ENCODE measurements at places on chromosomes 11 and 22.

DNA sequence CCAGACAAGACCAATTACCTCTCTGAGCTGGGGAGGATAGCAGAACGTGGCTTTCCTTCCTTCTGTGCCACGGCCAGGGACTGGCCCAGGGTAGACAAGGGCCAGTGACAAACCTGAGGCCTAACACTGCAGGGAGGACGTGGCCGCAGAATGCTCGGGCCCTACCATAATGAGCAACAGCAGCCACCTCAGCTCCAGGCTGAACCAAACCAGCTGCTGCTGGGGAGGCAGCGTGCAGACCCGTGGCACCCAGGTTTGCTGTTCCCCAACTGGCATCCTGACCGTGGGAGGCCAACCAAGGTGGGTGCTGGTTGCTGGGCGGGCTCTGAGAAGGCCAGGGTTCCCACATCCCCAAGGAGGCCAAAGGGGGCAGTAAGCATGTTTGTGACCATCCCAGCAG is 83.0 kb downstream of the MORC2 start:
- no peak for DNase-seq

GRCh38 chr11:68954836-68955606 is 25.8 kb downstream of the MRGPRD start:
- no peak for DNase-seq

DNA sequence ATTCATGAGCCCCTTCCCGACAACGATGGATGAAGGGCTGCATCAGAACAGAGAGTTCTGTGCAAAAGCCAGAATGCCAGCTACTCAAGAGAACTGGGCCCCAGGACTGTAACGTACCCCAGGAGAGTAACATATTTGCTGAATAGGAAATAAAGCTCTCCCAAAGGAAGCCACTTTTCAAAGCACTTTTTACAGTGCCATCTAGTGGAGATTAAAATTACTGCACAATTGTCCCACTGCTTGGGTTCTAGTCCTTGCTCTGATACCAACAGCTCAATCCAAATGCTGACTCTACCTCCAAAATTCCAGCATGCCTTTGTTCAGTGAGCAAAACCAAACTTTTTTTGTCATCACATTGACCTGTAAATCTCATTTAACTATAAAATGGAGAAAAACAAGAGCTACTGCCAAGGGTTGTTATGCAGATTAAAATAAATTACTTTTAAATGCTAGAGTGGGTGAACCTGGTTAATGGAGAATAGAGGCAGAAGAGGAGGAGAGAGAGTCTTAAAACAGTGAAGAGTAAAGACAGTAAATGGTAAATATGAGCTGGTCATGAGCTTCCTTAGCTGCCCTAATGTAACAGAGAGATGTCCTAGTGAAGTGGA is 87.6 kb upstream of the FSHB start:
- no peak for DNase-seq

DNA sequence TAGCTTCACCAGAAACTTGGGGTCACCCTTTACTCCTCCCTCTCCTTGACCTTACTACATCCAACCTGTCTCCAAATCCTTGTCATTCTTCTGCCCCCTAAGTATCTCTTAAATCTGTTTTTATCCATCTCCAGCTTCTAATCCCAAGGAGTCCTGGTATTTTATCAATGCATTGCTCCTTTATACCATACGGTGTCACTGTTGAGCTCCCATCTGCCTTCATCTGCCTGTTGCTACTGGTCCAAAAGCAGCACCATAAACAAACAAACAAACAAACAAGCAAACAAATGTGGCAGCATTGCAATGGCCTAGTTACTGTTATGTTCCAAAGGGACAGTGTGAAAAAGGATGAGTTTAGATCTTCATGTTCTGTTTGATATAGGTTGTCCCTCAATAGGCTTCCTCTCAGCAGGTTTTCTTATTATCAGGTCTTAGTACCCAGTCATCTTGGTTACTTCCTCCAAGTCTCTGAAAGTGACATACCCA is 34.2 kb downstream of the DNHD1 start:
- no peak for DNase-seq

DNA sequence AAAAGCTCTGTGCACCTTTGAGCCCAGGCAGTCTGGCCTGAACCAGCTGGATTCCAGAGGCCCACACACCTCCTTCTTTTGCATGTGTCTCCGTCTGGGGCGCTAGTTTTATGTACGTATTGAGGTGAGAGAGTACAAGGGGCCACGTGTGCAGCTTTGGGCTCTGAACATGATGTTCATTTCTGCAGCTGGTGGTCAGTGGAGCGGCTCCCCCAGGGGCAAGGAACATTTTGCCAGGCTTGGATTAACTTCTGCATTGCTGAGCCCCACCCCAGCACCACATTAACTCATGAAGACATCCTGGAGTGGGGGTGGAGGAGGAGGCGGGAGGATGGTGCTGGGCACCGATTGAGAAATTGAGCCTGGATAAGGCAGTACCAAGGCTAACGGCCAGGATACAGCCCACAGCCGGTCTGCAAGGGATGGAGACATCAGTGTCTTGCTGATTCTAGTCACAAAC is 13.8 kb downstream of the USP2 start:
- no peak for DNase-seq

- DNase-seq = peak; percentile 72
Observed at GRCh38 chr22:43060183-43060582, 29.0 kb downstream of the TTLL1 start.

DNA sequence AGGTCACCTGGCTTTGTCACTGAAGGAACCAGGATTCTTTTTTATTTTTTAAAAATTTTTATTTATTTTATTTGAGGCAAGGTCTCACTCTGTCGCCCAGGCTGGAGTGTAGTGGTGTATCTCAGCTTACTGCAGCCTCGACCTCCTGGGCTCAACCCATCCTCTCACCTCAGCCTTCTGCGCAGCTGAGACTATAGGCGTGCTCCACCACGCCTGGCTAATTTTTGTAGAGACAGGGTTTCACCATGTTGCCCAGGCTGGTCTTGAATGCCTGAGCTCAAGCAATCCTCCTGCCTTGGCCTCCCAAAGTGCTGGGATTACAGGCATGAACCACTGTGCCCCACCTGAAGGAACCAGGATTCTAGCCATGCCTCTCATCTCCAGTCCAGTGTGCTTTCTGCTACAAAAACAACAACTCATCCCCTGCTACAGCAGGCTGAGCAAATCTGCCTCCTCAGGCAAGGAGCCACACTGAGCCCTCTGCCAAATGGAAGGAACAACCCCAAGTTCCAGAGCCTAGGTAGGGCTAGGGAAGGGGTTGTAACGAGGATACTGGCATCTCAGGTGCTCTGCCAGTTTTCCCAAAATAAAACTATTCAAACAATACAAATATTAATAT is 2.6 kb upstream of the PEX26 start:
- DNase-seq = no peak

DNA sequence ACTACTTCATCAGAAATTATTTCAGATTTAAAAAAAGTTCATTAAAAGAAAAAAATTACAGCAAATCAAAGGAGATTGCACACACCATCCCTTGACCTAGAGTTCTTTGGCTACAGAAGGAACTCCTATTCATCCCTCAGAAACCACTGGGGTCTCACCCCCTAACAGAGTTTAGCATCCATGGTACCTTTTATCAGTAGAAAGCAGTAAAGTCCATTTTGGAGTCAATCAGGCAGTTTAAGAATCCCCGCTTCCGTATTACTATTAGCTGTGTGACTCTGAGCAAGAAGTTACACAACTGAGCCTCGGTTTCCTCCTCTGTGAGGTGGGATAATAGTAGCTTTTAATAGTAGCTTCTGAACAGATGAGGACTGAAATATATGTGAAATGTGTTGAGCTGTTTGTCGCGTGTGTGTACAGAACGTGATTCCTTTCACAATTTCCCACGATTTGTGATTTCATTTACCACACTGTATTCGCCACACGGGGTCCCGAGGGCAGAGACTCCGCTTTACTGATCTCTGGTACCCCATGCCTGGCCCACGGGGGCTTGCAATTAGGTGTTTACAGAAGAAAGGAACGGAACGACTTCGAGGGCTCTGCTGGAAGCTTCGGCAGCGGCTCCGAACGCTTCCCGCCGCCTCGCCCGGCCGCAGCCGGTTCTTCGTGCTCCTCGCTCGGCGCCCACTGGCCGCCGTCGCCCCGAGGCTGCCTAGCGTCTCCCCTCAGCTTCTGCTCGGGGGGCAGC is 72.5 kb upstream of the ZBED5 start:
- no peak for DNase-seq

GRCh38 chr11:126360049-126360446 is 4.6 kb downstream of the ST3GAL4 start:
- DNase-seq = no peak

GRCh38 chr11:112564228-112564955 is 303.7 kb upstream of the PLET1 start:
- no peak for DNase-seq

- no peak for DNase-seq
Observed at GRCh38 chr11:77121096-77121640, 6.9 kb upstream of the MYO7A start.

DNA sequence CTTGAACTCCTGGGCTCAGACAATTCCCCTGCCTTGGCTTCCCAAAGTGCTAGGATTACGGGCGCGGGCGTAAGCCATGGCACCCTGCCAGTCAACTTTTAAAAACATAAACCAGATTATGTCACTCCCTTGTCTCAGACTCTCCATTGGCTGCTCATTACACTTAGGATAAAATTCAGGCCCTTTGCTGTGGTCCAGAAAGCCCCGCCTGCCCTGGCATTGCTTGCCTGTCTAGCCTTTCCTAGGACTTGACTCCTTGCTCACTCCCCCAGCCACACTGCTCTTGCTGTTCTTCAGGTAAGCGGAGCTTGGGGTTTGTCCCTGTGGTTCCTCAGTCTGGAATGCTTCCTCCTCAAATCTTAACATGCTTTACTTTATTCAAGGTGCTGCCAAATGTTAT is 30.5 kb downstream of the DIXDC1 start:
- DNase-seq = no peak

DNA sequence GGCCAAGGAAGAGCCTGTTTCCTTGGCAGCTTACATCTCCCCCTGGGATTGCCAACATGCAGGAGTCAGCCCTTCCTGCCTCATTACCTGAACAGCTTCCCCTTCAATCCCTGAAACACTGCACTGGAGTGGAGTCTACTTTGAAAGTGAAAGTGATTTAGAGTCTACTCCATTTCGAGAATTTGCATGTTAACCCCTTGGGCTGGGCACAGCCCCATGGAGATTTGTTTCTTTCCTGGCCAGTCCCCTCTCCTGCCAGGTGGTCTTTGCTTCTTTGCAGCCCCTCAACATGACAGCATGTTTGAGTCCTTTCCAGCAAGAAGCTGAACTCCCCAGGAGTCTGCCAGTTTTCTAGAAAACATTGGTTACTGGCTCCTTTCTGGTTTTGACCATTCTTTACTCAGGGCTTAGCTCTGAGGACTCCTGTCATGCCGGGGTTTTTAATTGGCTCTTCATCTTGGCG is 59.9 kb downstream of the TRAF6 start:
- no peak for DNase-seq

GRCh38 chr11:88292171-88292843 is 45.2 kb downstream of the CTSC start:
- DNase-seq = no peak

DNA sequence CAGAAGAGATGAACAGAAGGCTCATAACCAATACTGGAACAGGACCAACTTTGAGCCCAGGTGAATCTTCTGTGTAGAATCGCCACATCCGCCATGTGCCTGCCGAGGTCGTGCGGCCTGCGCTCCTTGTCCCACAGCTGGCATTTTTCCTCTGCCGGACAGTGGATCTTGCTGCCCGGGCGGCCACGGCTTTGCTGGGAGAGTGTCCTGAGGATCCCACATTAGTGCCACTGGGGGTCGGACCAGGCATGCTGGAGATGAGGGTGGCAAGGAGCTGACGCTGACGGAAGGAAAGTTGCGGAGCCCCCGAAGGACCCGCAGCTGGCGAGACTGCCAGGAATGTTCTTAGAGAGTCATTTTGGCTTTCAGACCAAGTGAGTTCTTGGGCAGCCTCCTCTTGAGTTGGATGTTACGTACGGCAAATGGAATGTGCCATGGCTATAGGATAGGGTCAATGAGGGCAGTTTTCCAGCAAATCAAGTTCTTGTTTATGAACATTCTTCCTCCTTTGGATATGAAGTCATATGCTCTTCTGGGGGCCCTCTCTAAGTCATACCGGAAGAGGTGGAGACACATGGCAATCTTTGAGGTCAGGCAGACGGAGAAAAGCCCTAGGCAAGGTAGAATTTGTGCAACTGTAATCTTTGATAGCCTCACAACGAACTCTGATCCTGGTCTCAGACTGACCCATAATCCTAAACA is 57.4 kb upstream of the NUP160 start:
- DNase-seq = no peak

GRCh38 chr11:68038718-68039525 is at the start of gene TCIRG1:
Gene TCIRG1, plus strand, starts transcription at chr11:68039025. Its CDS starts 2,247 bp downstream, at chr11:68041272.
- DNase-seq = peak; percentile 78

DNA sequence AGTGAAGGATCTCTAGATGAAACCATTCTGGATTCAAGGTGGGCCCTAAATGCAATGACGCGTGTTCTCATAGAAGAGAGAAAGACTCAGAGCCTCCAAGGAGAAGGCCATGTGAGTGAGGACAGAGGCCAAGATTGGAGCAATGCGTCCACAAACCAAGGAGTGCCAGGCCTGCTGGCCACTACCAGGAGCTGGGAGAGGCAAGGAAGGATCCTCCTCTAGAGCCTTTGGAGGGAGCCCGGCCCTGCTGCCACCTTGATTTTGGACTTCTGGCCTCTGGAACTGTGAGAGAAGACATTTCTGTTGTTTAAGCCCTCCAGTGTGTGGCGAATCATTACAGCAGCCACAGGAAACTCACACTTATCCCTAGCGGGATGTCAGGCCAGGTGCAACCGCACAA is 52.7 kb upstream of the SHANK2 start:
- no peak for DNase-seq

- no peak for DNase-seq
Observed at GRCh38 chr22:45876136-45877035, 100.6 kb downstream of the WNT7B start.

All from activated CD4-positive, alpha-beta T cell treated with anti-CD3 and anti-CD28 coated beads, Interleukin-2, amount 50 U/mL, for 48 hours (primary cell).